ENCODE measurements at places on chromosomes 1 and 21.

GRCh38 chr1:200624679-200625335 lies 4.3 kb upstream of the KIF14 start:
- DNase-seq: no peak

DNA sequence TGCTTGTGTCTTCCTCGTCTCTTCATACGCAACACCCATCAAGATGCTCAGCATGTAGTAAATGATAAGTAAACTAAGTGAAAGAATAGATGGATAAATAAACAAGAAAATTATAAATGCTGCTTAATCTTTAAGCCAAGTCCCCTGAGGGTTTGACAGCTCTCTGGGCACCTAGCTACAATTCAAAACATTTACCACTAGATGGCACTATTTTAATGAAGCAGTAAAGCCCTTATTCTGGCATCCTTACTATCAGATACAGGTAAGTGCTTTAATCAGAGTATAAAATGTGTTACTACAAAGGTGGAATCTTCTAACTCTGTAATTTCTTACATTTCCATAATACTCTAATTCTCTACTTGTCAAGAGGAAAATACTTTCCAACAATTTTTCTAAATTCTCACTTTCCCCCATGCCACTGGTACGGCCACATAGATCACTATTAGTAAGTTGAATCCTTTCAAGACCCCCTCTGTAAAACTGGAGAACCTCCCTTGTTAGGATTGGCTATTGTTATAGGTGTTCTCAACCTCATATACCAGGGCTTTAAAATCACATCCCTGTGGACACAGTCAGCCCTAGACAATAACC lies 137.8 kb downstream of the BARHL2 start:
- DNase-seq: peak; percentile 1

GRCh38 chr1:182700351-182700709 lies 15.9 kb upstream of the RGS8 start:
- DNase-seq: no peak

DNA sequence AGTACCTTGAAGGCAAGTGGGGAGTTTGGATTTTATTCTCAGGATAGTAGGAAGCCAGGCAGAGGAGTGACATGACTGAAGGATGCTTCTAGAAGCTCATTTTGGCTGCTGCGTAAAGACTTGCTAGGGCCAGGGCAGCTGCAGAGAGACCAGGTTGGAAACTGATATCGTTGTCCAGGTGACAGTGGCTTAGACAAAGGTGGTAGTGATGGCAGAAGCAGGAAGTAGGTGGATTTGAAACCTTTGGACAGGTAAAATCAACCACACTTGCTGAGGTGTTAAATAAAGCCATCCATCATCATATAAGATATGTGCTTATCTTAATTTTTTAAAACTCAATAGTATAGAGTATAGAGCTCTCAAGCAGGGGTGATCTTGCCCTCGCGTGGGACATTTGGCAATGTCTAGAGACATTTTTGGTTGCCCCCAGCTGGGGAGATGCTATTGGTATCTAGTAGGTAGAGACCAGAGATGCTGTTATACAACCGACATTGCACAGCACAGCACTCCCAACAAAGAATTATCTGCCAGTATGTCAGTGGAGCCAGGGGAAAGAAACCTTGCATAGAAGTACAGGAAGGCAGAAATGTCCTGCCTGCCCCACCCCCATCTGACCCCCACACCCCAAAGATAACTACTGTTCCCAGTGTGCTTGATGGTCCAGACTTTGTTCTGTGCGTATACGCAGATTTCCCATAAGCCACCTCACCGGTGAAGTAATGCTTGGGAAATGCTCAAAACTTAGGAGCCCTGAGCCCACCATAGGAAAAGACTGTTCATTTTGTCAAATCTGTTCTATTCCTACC lies 31.1 kb downstream of the TMEM51 start:
- DNase-seq: no peak

DNA sequence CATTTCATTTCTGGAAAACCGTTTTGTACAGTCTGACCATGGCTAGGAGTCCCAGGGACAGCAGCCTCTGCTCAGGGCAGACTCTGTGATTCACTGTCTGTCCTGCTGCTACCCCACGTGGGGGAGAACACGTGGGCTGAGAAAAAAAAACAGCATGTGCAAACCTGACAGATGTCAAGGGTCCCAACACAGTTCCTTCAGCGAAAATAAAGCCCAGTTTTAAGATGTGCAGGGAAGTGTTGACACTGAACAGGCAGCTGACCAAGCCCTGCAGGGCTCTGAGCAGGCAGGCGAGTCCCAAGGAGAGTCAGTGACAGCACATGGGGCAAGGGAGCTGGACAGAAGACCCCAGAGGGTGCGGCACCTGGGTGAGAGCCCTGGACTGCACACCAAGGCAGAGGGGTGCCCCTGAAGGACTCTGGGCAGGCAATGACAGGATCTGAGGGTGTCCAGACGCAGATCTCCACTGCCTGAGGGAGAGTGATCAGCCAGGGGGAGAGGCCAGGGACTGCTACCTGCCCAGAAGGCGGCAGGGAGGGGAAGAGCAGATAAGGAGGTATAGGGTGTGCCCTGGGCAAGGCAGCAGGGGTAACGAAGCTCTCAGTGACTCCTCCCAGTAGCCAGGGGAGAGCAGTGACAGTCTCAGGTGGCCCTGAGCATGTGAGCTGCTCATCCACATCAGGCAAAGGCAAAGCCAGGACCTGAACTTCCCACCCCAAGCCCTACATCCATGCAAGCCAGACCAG lies 5.1 kb upstream of the SPATC1L start:
- no peak for DNase-seq

GRCh38 chr1:227775841-227776240 lies 39.6 kb upstream of the PRSS38 start:
- no peak for DNase-seq

- no peak for DNase-seq
These were observed 14.9 kb downstream of the ARMH1 start for GRCh38 chr1:44689447-44689765.

- DNase-seq: peak; percentile 62
These were observed 385.4 kb upstream of the VAMP3 start for GRCh38 chr1:7385471-7386225.

DNA sequence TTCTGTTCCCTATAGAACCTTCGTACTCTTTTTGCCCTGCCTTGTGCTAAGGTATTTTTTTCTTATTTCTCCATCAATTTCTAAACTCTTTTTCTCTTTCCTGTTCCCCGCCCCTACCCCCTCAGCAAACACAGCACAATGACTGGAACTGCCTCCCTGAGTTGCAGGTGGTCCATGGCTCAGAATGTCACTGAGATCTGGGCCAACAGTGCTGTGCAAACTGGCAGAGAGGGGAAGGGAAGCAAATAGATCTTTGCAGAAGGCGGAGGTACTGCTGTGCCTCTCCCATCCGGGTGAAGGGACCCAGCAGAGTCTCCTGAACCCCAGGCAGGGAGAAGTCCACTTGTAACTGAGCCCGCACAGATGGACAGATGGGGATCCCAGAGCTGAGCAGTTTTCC lies 32.6 kb upstream of the A3GALT2 start:
- DNase-seq: no peak

- DNase-seq: no peak
These were observed 74.3 kb downstream of the HLCS start for GRCh38 chr21:36892201-36892600.

GRCh38 chr1:228207851-228208821 lies at the start of gene OBSCN:
TSS of gene OBSCN (plus strand) at chr1:228208044. CDS start at chr1:228211784, 3,740 bp downstream.
- no peak for DNase-seq

DNA sequence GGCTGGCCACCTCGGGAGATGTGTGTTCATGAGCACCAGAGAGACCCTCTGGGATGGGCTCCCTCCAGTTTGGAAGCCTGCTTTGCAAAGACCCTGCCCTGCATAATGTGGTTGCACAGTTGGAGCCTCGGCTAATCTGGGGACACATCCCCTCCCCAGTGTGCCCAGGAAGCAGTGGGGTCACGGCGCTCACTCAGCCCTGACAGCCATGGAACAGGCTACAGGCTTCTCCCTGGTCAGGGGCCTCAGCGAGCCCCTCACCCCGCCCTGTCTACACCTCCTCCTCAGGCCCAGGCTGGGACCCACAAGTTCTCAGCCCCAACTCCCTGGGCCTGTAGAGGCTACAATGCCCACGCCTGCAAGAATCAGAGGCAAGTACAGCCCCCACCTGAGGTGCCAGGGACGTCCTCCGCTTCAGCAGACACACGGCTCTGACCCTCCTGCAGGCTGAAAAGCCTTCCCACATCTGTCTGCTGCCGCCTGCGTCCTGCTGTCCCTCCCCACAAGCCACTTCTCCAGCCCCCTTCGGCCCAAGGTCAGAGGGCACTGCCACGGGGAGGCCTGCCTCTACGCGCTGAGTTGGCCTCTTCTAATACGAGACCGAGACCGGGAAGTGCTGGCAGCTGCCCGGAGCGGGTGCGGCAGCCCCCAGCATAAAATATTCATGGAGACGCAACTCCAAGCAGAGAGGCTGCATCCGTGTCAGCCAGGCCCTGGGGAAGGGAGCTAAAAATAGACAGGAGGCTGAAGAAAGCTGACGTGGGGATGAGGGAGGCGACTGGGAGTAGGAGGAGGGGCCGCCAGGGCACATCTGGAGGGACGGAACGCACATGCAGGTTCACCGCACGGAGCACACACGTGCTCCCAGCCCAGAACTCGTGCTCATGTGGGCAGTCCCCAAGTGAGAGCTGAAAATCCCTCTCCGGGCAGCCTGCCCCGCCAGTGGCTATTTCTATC lies 15.2 kb upstream of the GPR153 start:
- no peak for DNase-seq

DNA sequence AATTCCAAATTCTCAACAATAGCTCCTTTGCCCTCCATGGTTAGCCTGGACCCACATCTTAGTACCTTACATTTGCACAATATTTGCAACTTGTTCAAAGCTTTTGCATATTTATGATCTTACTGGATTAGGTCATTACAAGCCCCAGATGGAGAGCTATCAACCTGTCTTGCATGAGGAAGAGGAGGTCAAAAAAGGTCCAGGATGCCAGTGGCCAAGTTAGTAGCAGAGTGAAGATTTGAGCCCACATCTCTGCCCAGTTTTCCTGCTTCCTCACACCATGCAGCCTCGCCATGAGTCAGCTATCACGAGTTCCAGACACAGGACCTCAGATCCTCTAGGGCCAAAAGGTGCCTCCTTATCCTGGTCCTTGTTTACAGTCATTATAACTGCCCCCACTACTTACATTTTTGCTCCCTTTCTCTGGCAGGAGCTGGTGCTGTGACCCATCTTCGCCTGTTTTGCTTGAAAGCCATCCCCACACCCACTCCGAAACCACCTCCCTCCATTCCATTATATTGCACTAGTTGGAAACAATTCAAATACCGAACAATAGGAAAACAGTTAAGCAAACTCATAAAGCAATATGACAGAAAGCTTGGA lies 5.0 kb upstream of the AHCYL1 start:
- no peak for DNase-seq

DNA sequence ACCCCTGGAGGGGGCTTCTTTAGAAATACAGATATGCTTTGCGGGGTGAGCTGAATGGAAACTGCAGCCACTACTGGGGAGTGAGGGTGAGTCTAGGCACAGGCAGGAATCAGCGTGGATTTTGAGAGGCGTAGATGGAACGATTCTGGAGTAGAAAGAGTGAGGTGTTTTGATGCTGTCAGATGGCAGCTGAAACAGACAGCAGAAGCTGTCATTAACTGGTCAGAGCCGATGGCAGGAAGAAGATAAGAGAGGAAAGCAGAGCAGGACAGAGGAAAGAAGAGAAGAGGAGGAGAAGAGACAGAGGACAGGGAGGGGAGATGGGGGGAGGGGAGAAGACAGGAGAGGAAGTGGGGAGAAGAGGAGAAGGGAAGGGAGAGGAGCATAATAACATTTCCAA lies 138.5 kb downstream of the LRIG2 start:
- no peak for DNase-seq

DNA sequence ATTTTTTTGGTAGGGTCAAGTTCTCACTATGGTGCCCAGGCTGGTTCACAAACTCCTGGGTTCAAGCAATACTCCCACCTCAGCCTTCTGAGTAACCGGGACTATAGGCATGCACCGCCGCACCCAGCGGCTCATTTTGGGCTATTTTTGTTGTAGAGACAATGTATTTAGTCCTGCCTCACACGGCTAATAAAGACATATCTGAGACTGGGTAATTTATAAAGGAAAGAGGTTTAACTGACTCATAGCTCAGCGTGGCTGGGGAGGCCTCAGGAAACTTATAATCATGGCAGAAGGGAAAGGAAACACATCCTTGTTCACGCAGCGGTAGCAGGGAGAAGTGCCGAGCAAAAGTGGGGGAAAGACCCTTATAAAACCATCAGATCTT lies 4.2 kb downstream of the CELA2A start:
- no peak for DNase-seq

DNA sequence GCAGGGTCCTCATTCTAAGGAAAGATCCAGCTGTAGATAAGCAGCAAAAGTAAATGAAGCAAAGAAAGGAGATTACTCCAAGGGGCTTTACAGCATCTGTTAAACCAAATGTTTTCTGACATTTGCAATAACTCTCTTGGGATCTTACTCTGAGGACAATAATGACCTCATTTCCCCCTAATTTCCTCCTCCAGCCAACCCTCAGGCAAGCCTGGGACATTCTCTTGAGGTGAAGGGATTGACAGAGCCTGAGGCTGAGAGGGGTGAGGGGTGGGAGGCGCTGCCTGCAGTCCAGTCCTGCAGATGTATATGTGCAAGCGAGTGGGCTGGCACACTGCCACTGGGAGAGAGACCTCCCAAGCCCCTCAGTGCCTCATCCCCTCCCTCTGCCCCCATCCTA lies 40.5 kb upstream of the NEK2 start:
- DNase-seq: no peak

- DNase-seq: no peak
These were observed 681.5 kb downstream of the LRRIQ3 start for GRCh38 chr1:73516451-73516850.

GRCh38 chr1:188062456-188062855 lies 1233.7 kb downstream of the PLA2G4A start:
- no peak for DNase-seq

DNA sequence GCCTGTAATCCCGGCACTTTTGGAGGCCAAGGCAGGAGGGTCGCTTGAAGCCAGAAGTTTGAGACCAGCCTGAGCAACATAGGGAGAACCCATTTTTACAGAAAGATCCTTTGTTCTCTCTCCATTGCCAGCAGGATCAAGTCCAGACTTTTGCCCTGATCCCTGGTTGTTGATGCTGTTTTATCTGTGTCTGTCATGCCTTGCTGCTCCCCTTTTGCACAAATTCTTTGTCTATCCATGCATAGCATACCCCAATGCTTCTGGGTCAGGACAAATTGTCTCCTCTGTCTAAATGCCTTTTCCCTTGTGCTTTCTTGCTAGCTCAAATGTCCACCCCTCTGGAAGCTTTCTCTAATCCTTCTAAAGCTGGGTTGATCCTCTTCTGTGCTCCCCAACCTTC lies 25.3 kb upstream of the FAAH start:
- no peak for DNase-seq

GRCh38 chr1:55381983-55382382 lies 166.8 kb upstream of the USP24 start:
- DNase-seq: no peak
